ENCODE measurements at places on chromosomes 6 and 20.

- DNase-seq = no peak
Observed at GRCh38 chr6:111715321-111715720, 109.6 kb upstream of the TRAF3IP2 start.

DNA sequence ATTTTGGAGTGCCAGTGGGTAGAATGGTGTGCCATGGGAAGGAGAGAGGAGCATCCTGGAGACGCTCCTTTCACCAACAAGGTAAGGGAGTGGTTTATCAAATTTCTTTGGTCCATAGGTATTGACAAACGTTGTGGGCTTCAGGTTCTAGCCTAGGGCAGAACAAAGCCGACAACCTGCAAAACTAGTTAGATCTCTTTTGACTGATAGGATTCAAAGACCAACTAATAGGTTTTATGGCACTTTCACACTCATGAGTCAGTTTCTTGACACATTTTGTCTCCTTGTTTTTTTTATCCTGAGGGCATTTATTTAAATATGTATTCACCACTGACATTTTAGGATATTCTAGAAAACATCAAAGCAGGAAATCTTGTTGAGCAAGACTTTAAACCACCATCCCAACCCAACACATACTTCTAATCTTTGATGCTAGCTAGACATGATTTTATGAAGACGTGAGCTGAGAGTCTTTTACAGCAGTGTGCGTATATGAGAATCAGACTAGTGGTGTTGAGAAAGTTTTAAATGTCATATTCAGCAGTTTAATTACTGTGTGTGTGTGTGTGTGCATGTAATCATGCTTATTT, 370.4 kb upstream of the HSF2 start:
- no peak for DNase-seq

- no peak for DNase-seq
Observed at GRCh38 chr6:118706702-118707101, 55.3 kb upstream of the CEP85L start.

- no peak for DNase-seq
Observed at GRCh38 chr6:30619561-30619960, 1.9 kb downstream of the MRPS18B start.

DNA sequence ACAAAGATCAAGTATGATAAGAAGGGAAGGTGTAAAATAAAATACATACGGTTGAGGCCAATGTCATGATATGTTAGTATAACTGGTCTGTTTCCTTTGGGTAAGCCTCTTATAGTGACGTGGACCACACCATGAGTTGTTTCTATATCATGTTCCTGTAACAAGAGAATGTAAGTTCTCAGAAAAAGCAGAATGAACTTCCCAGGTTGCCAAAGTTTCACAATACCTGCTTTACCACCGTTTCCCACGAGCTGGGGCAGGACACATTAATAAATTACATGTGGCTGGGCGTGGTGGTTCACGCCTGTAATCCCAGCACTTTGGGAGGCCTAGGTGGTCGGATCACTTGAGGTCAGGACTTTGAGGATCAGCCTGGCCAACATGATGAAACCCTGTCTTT, 42.6 kb upstream of the SLA2 start:
- DNase-seq = no peak

- no peak for DNase-seq
Observed at GRCh38 chr20:9617940-9618339, 103.5 kb downstream of the LAMP5 start.

DNA sequence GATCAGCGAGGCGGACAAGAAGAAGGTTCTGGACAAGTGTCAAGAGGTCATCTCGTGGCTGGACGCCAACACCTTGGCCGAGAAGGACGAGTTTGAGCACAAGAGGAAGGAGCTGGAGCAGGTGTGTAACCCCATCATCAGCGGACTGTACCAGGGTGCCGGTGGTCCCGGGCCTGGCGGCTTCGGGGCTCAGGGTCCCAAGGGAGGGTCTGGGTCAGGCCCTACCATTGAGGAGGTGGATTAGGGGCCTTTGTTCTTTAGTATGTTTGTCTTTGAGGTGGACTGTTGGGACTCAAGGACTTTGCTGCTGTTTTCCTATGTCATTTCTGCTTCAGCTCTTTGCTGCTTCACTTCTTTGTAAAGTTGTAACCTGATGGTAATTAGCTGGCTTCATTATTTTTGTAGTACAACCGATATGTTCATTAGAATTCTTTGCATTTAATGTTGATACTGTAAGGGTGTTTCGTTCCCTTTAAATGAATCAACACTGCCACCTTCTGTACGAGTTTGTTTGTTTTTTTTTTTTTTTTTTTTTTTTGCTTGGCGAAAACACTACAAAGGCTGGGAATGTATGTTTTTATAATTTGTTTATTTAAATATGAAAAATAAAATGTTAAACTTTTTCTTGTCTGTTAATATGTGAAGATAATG, 2.2 kb downstream of the HSPA1B start:
- no peak for DNase-seq

GRCh38 chr6:108837236-108837971, 10.8 kb upstream of the ARMC2 start:
- DNase-seq = no peak

GRCh38 chr6:77173472-77174074, 289.7 kb downstream of the HTR1B start:
- DNase-seq = no peak

- DNase-seq = no peak
Observed at GRCh38 chr6:88266126-88266525, 100.0 kb upstream of the CNR1 start.

DNA sequence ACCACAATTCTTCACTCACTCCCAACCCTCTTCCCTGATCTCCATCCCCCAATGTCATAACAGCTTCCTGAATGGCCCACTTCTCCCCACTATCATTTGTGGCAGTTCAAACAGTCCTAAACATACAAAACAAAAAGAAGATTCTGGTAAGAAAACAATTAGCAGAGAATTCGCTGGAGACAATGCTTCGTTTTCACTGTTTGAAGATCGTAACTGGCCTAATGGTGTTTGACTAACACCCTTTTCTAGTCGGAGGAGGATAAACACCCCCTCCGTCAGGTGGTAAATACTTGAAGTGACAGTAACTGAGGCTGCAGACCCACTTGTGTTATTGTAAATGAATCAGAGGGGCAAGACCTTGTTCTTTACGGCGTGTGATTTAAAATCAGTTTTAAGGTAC, 3.8 kb downstream of the EYA2 start:
- no peak for DNase-seq

DNA sequence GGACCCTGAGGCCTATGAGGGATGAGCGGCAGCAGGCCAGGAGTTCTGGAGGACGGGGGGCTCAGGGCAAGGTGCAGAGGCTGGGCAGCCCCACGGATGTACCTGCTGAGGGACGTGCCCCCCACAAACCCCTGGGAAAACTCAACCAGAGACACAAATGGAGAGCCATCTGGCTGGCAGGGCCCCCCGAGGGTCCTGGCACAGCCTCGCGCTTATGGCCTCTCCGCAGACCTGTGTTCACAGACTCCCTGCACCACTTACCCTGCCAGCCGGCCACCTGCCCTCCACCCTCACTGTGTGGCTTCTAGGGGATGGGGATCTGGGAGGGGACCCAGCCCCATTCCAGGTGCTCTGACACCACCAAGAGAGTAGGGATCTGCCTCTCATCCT, 3.4 kb upstream of the ZBTB46 start:
- no peak for DNase-seq

GRCh38 chr6:136718476-136718875, 73.8 kb downstream of the MAP3K5 start:
- no peak for DNase-seq

- DNase-seq = no peak
Observed at GRCh38 chr6:166987930-166988329, 11.3 kb upstream of the CEP43 start.

- DNase-seq = peak; percentile 69
Observed at GRCh38 chr6:19836799-19837510, at the start of gene ID4. ID4 (plus strand) TSS chr6:19837370; CDS start chr6:19837755, 385 bp downstream.

DNA sequence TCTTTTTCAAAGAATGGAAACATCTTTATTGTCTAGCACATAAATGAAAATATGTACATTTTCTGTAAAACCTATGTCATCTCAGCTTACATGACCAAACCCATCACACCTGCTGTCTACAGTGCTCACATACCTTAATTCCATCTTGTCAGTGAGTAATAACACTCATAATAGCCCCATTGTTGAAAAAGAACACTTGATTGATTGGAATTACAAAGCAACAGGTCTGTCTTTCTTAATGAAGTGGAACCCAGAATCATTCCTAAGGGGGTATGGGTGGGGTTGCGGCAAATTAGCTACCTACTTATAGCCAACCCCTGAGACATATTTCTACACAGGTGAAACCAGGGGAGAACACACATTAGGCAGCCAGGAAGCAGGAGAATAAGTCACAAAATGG, 20.2 kb downstream of the ADGRF4 start:
- DNase-seq = no peak

DNA sequence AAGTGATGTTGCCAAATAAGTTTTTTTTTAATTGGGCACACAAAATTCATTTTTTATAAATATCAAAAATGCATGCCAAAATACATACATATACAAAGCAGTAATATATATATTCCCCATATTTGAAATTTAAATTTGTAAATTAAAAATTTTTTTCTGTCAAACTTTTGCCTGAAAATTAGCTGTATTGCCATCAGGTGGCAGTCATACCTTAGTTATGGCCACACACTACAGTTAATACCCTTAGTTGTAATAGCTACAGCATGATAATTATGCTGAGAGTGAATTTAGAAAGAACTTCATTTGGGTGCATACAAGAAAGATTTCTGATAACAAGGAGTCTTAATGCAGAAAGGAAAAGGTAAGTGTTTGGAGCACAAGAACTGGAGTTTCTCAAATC, 46.2 kb upstream of the SDHAF4 start:
- no peak for DNase-seq

- no peak for DNase-seq
Observed at GRCh38 chr20:17171746-17172280, 55.0 kb upstream of the PCSK2 start.

GRCh38 chr20:33875055-33875454, 63.9 kb downstream of the CHMP4B start:
- no peak for DNase-seq

- DNase-seq = no peak
Observed at GRCh38 chr6:155880900-155881299, 425.3 kb upstream of the NOX3 start.

DNA sequence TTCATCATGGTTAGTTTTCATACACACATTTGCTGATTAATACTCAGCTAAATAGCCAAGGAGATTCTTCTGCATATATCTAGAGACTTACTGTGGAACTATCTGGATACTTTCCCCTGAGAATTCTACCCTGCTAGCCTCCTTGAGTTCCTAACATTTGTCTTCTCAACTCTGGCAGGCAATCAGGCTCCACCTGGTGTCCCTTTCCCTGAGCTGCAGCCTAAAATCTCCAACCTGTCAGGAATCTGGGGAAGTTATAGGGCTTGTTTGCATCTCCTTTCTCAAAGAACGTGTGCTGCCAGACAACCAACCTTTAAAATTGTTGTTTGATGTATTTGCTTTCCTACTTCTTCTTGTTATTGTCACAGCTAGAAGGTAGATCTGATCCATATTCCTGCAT, 73.4 kb downstream of the FUT9 start:
- no peak for DNase-seq

DNA sequence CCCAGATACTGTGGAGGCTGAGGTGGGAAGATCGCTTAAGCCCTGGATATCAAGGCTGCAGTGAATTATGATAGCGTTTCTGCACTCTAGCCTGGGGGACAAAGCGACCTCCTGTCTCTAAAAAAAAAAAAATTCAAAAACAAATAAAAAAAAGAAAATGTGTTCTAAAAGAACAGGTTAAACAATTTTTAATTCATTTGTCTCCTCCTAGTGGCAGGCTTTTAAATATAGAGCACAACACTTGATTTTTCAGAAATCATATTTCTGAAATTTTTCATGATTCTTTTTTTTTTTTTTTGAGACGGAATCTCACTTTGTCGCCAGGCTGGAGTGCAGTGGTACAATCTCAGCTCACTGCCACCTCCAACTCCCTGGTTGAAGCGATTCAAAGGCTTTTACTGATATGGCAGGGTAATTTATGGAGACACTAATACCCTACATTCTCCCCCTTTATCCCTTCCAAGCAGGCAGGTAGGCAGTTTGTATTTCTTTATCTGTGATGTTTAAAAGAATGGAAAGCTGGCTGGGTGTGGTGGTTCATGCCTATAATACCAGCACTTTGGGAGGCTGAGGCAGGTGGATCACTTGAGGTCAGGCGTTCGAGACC, 8.7 kb upstream of the GTF3C6 start:
- DNase-seq = no peak

- no peak for DNase-seq
Observed at GRCh38 chr6:12408752-12409151, 118.6 kb downstream of the EDN1 start.

DNA sequence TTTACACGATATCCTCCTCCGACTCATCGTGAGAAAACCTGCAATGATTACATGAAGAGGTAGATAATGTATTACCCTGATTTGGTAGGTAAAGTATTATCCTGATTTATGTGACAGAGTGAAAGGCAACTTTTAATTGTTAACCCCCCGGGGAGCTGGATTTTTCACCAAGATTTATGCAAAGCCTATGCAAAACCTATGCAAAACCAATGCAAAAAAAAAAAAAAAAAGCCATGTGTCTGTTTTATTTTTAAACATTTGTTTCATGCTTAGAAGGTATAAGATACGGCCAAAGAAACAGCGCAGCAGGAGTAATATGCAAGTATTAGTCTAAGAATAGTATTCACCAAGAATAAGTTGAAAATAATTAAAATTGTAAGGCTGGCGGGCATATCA, 109.9 kb downstream of the IPCEF1 start:
- DNase-seq = no peak

- DNase-seq = no peak
Observed at GRCh38 chr20:17966432-17967310, 1.9 kb downstream of the SNX5 start.

DNA sequence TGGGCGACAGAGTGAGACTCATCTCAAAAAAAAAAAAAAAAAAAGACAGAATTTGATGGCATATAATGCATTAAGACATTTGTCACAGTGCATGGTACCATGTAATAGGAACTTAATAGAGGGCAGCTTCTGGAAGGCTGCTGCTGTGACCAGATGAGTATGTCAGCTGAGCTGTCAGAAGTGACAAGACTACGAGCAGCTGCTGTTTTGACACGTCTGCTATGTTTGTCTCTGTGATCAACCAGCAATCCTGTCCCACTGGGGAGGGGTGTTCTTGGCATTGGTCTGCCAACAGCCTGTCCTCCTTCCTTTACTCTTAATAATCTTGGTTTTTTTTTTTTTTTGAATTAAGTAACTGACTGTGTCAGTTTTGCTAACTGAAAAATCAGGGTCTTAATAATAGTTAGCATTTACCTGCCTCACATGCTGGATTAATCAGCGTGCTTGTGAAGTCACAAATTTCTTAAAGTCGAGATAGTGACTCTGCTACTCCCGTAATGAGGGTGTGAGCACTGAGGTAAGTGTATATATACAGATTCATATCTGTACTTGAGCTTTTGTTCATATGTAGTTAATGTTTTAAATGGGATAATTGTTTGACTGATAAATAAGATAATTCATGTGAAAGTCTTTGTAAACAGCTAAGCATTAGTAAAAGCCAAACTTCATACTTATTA, 152.4 kb downstream of the BMP2 start:
- no peak for DNase-seq

- DNase-seq = no peak
Observed at GRCh38 chr6:54010340-54011276, 100.6 kb upstream of the MLIP start.
